Fibroblast of villous mesenchyme (primary cell): ENCODE measurements at places on chromosomes 5 and 9. TPM values are rescaled to one million over a fixed set of nuclear protein-coding genes. Genes with fewer than 3 reads are reported as not detected.

OBP2B gene
- not detected in 2 replicates for total RNA-seq

PCDHB14 gene
- 0.32 and 0.43 TPM in 2 replicates for total RNA-seq

LCN10 gene
- under 0.01 TPM in 1 of 2 replicates, not detected in the other for total RNA-seq

SHISAL2B gene
- not detected in 2 replicates for total RNA-seq

SPATA31A6 gene
- total RNA-seq = not detected in 2 replicates

ZFP62 gene
- 12.5 and 15.1 TPM in 2 replicates for total RNA-seq

LVRN gene
- total RNA-seq = under 0.01 and 0.64 TPM in 2 replicates

HTR4 gene
- not detected in 2 replicates for total RNA-seq

- DNase-seq = no peak
These were observed 192.8 kb downstream of the FER start for GRCh38 chr5:108940506-108940905.

DNA sequence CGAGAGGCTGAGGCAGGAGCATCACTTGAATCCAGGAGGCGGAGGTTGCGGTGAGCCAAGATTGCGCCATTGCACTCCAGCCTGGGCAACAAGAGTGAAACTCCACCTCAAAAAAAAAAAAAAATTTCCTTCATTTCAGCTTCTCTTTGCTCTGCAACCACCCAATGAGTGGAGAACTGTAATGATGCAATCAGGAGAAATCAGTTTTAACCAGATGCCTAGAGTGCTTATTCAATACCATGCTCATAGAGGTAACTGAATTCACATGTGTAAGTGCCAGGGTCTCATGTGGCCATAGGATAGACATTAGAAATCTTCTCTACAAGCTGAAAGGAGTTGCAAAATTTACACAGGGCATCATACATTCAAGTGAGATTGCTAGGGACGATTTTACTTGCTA is 70.6 kb downstream of the HMHB1 start:
- peak; percentile 56 for DNase-seq

- no peak for DNase-seq
These were observed 5.7 kb downstream of the ASS1 start for GRCh38 chr9:130450344-130451003.

DNA sequence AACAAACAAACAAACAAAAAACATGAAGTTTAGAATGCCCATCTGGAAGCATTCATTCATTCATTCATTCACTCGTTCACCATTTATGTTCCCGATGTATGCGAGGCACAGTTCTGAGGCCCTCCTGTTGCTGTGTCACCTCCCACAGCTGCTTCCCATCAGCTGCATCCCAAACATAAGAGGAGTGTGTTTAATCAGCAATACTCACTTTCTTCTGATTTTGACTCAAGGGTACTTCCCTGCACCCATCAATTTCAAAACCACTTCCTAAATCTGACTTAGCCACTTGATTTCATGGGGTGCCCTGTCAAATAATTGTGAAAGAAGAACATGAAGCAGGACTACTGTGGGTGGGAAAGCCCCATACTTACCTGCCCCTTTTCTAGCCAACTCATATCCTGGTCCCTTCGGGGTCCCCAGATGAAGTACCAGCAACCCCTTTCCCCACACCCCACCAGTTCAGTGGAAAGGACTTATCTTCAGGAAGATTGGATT is 128.0 kb upstream of the IL12B start:
- no peak for DNase-seq

DNA sequence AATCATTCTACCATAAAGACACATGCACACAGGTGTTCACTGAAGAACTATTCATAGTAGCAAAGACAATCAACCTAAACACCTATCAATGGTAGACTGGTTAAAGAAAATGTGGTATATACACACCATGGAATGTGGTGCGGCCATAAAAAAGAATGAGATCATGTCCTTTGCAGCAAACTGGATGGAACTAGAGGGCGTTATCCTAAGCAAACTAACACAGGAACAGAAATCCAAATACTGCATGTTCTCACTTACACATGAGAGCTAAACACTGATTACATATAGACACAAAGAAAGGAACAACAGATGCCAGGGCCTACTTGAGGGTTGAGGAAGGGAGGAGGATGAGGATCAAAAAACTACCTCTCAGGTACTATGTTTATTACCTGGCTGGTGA is 103.8 kb downstream of the DRD1 start:
- DNase-seq = no peak

GRCh38 chr5:132087176-132087575 is 13.6 kb downstream of the CSF2 start:
- DNase-seq = no peak

DNA sequence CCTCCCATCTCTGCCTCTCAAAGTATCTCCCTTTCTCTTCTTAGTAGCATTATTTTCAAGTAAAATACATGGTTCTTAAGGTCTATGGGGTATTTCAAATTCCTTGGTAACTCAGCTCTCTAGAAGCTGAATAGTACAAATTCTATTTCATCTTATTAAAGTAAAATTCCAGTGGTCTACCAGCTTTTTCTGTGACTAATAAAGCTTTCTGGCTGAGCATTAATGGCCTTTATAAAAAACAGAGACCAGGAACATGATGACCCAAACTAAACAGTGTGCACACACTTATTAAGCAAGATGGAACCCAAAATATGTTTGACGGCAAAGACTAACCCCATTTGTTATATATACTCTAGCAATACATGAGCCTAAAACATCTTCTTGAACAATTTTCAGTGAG is 142.6 kb downstream of the OR2K2 start:
- DNase-seq = no peak

- DNase-seq = no peak
These were observed 25.7 kb downstream of the IL9 start for GRCh38 chr5:135869935-135870334.

DNA sequence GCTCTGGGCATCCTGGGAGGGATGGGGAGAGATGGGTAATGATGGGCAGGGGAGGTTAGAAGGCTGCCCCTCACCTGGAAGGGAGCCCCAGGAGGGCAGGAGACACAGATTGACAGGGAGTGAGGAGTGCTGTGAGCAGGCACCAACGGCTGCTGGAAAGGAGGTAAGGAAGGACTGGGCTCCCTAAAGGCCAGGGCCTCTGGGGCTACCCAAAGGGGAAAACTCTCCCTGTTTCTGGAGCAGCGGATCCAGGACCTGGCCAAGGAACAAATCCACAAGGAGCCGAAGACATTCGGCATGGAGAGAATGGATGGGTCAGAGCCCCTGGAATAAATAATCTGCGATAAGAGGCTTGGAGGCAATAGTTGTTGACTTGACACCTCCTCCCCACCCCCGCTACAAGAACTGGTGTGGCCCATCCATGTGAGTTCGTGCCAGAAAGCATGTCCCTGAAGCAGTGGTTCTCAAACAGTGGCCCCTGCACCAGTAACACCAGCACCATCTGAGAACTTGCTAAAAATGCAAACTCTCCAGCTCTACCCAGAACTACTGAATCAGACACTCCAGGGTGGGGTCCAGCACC is 208.3 kb downstream of the GABBR2 start:
- no peak for DNase-seq

- no peak for DNase-seq
These were observed 17.4 kb upstream of the SEC16A start for GRCh38 chr9:136499935-136500910.

- peak; percentile 33 for DNase-seq
These were observed 67.2 kb upstream of the DAP start for GRCh38 chr5:10828241-10828640.

DNA sequence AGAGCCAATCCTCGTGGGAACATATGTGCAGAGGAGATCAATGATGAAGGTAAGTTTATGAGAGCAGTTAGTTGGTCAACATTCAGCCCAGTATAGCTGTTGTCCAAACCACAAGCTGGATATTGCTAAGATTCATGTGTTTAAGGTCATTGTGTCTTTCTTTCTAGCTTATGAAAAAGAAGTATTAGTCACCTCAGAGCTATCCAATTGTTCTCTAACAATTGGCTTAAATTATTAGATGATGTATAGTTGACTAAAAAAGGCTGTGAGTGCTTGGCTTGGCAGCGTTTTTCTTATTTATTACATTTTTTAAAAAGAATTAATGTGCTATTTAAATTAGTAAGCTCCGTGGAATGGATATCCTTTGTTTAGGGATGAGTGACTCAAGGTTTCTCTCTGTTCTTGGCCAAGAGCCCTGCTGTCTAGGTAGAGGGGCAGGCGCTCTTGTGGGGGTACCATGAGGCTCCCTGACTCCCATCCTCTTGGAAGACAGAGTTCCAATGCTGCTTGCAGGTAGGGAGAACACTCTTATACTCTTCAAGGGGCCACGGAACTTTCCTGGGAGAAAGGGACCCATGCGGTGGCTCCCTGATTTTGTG is 487.4 kb downstream of the IRX1 start:
- DNase-seq = no peak

DNA sequence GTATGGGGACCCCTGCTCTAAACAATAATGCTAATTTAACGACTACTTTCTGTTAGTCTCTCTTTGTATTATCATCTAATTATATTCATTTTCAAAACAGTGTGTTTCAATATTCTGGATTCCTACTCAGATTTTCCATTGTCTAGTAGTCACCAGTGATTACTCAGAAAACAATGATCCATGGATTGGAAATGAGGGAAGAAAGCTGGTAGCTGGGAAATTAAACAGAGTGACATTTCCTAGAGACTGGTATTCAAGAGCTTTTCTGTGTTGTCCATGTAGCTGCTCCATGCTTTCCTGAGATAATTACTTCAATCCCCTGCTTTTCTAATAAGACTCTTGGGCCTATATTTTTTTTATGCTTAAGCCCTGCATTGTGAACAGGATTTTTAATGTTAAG is 1862.1 kb upstream of the C9orf72 start:
- no peak for DNase-seq

DNA sequence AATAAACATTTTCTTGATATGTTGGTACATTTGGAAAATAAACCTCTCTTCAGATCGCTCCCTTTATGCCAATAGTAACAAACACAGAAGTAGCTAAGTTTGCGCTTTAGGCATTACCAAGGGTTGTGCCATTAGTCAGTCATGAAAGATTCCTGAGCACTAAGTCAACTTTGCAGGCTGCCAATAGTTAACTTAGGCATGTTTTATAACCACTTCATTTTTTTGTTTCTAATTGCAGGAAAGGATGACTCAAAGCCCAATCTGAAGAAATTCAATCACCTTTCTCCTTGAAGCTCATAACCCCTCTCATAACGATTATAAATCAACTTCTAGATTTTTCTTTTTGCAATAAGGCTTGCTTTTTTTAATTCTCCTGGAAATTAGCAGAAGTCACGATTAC is 517.0 kb downstream of the AGTPBP1 start:
- peak; percentile 22 for DNase-seq

DNA sequence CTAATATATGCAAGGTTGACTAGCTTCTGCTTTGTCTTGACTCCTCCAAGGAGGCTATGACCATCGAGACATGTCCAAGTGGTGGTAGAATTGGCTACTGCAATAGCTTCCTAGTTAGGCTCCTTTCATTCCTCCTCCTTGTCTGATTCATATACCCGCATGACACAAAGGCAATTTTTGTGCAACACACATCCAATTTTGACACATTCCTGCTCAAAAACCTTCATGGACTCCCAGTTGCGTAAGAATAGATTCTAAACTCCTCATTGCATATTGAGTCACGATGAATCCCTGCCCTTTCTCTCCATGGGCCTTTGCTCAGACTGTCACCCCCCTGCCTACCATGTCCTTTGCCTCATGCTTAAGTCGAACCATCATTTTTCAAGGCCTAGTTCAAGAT is 344.5 kb downstream of the ACTL7B start:
- peak; percentile 75 for DNase-seq

GRCh38 chr9:98538626-98539031 is 170.1 kb downstream of the GABBR2 start:
- DNase-seq = no peak

GRCh38 chr9:69107771-69108170 is 66.3 kb upstream of the TJP2 start:
- DNase-seq = no peak

- DNase-seq = no peak
These were observed 29.4 kb upstream of the RAI14 start for GRCh38 chr5:34626751-34627150.

- DNase-seq = peak; percentile 77
These were observed 231.4 kb upstream of the TUT7 start for GRCh38 chr9:86585422-86586143.

DNA sequence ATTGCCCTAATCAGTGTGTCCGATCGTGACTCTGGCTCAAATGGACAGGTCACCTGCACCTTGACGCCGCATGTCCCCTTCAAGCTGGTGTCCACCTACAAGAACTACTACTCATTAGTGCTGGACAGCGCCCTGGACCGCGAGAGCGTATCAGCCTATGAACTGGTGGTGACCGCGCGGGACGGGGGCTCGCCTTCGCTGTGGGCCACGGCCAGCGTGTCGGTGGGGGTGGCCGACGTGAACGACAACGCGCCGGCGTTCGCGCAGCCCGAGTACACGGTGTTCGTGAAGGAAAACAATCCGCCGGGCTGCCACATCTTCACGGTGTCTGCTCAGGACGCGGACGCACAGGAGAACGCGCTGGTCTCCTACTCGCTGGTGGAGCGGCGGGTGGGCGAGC is 1.4 kb downstream of the PCDHA13 start:
- no peak for DNase-seq

GRCh38 chr5:108801776-108802175 is 54.1 kb downstream of the FER start:
- DNase-seq = peak; percentile 89

DNA sequence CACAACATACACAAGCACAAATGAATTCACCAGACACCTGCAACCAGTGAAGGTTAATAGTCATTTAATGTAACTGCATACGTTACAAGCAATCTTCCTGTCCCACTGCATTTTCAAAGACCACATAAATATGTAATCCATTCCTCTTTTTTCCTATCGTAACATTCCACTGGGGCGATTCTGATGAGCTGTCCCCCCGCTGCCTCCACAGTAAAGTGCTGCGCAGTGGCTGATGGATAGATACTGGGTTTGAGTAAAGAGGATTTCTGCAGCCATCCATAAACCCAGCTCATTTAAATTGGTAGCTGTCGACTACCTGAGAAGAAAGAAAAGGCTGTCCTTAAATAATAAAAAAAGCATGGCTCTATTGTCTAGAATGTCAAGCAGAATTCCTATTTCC is 181.1 kb downstream of the SPOCK1 start:
- no peak for DNase-seq

- DNase-seq = no peak
These were observed 61.6 kb downstream of the KCTD16 start for GRCh38 chr5:144232285-144232684.

DNA sequence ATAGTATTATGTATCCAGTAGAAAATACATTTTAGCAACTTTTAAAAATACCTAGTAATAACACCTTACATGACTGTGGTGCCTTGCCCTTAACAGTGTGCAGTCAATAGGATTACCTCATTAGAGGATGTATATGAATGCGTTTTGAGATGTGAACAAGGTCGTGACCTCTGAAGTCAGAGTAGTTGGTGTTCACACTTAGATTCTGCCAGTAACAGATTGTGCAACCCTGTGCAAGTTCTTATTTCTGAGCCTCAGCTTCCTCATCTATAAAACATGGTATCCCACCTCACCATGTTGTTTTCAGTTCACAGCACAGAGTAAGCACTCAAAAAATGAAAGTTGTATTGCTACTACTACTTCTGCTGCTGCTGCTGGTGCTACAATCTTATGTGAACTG is 347.3 kb downstream of the KDM4C start:
- DNase-seq = no peak

DNA sequence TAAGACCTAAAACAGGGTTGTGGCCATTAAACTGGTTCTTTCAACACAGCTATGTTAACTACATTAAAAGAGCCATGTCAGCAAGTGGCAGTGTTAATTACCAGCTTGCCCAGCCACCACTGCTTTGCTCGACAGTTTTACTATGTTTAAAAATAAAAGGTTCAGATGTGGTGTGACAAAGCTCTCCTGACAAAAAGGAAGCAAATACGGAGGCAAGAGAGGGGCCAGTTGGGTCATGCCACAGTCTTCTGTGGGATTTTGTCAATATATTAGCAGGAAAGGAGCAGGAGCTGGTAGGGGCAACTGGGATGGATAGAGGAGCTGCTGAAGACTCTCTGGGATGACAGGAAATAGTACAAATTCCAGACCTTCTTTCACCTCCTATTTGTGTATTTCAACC is 113.5 kb upstream of the PCA3 start:
- peak; percentile 23 for DNase-seq
